ENCODE measurements at places on chromosomes 2 and 18.
A peak's percentile ranks its signal among the peaks of the same experiment; 100 is the strongest.

DNA sequence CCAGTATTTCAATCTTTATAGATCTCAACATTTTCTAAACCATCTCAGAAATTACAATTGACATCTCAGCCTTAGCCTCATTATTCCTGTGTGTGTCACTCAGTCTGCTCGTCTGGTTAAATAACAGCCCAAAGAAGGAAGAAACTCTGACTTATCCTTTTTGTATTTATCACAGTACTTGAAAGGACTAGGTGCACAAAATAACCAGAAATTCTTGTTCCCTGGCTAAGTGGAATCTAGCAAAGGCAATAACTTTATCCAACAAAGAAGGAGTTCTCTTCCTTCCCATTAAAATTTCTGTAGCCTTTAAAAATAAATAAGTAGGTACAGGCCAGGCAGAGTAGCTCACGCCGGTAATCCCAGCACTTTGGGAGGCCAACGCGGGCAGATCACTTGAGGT, 139.9 kb upstream of the PID1 start:
- DNase-seq, result no peak

GRCh38 chr2:24961903-24962302, 9.9 kb downstream of the DNAJC27 start:
- no peak for DNase-seq

DNA sequence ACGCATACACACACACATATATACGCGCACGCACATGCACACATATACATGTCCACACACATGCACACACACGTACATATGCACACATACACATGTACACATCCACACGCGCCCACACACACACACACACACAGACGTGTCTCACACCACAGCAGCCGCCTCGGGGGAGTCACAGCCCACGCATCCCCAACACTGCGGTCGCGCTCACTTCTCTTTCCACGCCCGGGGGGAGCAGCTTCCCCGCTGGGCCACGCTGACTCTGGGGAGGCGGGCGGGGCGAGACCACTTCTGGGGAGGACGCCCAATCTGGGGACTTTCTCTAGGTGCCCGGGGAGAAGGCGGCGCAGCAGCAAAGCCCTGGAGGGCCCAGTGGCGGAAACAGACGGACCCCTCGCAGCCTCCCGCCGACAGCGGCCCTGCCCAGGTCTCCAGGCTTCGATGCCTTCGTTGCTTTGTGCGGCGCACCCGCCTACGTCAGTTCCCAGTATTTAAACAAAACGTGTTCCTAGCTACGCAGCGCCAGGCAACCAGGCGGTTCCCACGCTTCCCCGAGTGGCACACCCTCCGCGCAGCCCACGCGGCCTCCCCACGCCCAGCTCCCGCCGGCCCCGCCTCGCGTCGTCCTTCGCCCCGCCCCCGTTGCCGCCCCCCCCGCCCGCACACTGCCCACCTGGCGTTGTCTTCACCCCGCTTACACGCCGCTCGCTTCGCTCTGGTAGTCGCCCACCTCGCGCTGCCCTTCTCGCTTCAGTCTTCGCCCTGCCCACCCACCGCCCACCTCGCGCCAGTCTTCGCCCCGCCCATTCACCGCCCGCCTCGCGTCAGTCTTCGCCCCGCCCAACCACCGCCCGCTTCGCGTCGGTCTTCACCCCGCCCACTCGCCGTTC, 810 bp upstream of the RBFA start:
- DNase-seq, result peak; percentile 27

DNA sequence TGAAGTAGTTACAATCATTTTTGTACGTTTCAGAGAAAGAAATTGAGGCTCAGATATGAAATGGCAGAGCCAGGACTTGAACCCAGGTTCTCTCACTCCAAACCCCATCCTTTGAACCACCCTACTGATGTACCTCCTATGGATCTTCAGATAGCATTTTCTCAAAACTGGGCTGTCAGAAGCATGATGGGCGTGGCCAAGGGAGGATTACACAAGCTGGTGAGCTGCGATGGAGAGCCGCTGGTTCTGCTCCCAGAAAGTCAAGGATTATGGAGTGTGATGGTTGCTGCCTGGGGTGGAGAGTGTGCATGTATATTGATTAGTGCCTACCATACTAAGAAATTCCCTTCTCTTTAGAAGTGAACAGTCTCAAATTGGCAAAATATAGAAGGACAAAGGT, 47.0 kb upstream of the PPP1CB start:
- no peak for DNase-seq

DNA sequence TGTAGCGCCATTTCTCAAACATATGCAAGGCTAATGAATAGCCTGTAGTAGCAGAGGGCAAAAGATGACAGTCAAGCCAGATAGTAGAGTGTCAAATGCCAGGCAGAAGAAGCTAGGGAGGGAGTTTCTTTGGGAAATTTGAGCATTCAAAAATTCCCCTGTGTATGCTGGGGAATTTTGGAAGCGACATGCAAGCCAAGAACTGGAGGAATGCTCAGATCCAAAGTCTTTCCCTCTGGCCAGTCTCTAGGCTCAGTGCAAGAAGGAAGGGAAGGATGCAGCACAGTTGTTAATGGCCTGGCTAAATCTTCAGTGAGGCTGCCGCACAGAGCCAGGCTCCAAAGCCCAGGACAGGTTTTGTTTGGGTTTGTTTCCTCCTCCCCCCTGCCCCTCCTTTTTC, 59.9 kb downstream of the ATP9B start:
- no peak for DNase-seq

- DNase-seq, result no peak
Measured at GRCh38 chr18:74589021-74589420, 8.6 kb upstream of the ZNF407 start.

- no peak for DNase-seq
Measured at GRCh38 chr18:33699372-33699771, 121.4 kb downstream of the ASXL3 start.

DNA sequence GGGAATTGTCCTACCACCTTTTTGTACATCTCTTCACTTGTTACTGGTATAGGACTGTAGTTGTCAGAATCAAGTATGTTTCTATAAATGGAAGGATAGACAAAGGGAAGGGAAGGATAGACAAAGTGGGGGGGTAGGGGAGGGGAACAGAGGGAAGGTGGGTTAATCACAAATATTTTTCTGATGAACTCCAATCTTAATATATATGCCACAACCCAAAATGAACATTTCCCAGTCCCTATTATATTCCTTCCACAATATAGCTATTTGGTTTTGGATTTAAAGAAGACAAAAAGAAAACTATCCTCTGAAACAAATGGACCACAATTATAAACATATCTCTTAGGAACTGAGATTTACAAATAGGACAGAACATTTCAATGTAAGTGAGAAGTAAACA, 329.4 kb downstream of the EXOC6B start:
- no peak for DNase-seq
